Osteoblast (primary cell): ENCODE measurements at places on chromosomes 2 and 18. TPM values are rescaled to one million over a fixed set of nuclear protein-coding genes. Genes with fewer than 3 reads are reported as not detected.

Gene C18orf32
- 16.5 and 16.6 TPM in 2 replicates for total RNA-seq

GRCh38 chr2:237260039-237260620 lies 153.8 kb downstream of the COL6A3 start:
- DNase-seq, result no peak

- peak; percentile 98 for DNase-seq
Observed at GRCh38 chr2:121649149-121649595, at the start of gene CLASP1. Gene CLASP1 (minus strand): TSS chr2:121649462. CDS start chr2:121605895, 43,567 bp downstream.

DNA sequence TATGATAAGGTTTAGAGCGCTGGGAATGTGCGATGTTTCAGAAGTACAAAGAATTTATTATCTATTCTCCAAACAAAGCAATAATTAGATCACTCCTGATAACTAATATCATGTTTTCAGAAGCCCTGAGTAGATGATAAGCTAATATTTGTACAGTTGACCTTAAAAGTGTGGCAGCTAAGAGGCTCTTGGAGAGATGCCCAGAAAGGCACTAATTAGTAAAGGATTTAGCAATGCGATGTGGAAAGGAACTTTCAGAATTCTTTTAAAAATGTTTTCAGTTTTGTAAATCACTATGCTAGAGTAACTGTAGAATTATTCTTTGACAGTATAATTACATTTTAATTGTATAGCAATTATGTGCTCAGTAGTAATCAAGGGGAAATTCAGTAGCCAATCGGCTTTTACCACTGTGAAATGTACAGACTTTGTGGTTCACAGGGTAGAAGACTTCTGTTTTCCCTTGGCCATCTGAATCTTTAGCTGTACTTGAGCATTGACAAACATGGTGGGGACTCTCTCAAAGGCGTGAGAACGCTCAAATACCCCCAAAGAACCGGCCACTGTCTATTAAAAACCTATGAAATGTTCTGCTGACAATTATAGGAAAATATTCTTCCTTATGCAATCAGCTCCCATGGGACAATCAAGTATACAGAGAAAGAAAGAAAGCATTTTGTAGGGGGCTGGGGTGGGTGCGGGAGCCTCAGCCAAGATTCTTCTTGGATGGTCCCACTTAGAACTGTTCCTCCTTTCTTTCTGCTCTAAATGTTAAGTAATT lies 262.8 kb upstream of the AGAP1 start:
- DNase-seq, result peak; percentile 75

DNA sequence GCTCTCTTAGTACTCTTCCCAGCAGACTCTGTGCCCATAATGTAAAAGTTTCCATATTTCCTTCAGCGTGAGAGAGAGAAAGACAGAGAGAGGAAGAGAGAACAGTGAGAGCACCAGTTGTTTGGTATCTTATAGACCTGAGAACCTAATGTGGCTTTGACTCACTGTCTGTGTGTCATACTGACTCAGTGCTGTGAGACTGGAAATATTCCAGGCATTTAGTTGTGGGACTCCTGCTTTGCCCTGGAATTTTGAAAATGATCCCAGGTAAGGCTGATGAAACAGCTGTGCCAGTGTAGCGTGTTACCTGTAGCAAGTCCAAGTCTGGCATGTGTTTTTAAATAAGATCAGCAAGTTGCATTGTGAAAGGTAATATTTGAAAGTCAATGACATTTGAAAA lies 87.9 kb upstream of the KCNH7 start:
- DNase-seq, result no peak

GRCh38 chr18:58862851-58863538 lies 1.7 kb upstream of the ZNF532 start:
- DNase-seq, result peak; percentile 91

Gene PIGN
- total RNA-seq, result 40.1 and 44.2 TPM in 2 replicates

DNA sequence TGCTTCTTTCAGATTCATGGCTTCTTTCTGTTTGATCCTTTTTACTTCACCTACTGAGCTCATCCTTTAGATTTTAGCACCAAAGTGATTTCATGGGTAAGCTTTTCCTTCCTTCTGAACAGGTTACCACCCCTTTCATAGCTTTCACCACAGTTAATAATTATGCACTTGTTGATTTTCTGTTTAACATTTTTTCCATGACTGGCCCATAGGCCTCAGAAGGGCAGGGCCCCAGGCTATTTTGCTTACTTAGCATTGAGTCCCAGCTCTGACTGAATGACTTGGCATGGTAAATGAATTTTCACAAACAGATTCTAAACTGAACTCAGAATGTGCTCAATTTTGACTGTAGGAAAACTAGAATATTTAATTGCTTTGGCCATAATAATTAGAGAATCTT lies 177.0 kb downstream of the GCA start:
- no peak for DNase-seq

DNA sequence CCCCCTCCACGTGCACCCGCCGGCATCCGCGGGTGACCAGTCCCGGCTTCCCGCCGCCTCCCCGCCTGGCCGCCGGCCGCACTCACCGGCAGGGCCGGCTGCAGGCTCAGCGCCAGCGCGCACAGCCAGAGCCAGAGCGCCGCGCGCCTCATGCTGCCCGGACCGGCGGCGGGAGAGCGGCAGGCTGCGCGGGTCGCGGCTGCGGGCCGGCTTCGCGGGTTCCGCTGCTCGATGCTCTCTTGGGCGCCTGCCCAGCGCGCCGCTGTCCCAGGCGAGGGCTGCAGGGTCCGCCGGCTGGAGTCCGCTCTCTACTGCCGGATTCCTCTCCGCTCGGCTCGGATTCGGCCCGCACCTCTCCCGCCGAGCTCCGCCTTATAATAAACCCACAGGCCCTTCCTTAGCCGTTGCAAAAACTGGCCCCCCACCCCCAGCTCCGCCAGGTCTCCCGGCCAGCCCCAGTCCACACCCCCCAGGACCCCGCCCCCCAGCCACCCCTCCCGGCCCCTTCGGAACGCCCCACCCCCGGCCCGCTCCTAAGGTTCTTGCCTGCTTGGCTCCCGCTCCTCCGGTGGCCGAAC lies at the start of gene SDC1:
SDC1 (minus strand) TSS at position 415 of the 578 bp plus-strand sequence; CDS start at position 152, 263 bp downstream.
- DNase-seq, result peak; percentile 94

DNA sequence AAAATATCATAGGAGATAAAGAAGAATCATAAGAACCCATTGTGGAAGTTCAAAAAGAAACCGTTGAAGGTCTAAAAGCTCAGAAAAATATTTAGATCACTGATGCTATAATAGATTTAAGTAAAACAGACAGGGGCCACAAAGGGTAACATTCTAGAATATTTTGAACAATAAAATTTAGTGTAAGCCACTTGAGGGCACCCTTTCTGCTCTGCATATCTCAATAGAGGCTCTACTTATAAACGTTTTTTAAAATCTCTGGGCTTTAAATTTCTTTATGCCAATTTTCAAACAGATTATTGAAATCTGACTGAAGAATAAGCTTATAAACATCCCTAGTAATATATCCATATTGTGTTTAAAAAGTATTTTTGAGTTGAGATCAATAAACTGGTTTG lies 57.6 kb upstream of the IL1RL1 start:
- no peak for DNase-seq

GRCh38 chr2:62215306-62216064 lies 19.6 kb downstream of the B3GNT2 start:
- no peak for DNase-seq

Gene CPO
- not detected in 2 replicates for total RNA-seq

DNA sequence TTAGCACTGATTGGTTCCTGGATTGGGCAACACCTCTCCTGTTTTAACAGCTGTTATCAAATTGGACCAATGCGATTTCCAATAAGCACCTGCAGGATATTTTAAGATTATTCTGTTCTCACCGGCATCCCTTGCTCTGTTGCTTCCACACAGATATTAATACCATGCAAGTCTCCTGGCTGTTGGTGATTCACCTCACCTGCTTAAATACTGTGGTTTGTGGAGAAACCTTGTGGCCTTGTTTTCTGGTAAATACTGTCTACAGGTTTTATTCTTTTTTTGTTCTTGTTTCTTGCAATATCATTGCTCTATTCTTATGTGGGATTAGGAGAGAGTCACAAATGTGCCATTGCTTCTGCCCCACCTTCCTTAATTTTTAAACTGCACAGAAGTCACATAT lies 448.1 kb upstream of the NXPH2 start:
- no peak for DNase-seq

DNA sequence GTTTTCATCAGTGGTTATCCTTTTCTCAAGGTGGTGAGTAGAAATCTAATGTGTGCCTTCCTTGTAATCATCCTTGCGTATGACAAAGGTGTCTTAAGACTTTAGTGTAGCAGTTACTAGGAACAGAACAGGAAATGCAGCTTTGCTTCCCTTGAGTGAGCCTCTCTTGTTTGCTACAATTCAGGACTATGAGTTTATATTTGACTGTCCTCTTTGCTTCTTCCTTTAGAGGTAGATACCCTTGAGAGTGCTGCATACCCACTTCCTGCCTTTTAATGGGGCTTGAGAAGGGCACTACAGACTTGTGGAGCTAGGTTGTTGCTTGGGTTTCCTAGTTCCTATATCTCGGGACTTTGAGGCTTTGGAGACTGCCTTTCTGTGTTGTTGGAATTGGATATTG lies 3.8 kb downstream of the KCNJ13 start:
- DNase-seq, result no peak

DNA sequence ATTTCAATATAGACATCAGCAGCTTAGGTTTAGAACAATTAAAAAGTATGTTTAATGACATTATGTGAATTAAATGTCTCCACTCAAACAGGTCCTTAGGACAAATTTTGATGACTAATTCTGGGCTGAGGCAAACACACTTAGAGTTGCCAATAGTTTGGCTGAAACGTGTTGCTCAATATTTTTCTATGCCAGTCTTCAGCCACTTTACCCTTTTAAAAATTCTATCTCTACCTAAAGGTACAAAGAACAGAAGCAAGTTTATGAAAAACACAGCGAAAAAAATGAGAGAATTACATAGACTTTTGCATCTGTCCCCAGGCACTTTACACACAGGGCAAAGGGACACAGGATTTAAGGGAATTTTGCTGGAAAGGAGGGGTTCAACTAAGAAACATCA lies 4.5 kb downstream of the IDH1 start:
- no peak for DNase-seq

Gene TNP1
- not detected in 2 replicates for total RNA-seq

DNA sequence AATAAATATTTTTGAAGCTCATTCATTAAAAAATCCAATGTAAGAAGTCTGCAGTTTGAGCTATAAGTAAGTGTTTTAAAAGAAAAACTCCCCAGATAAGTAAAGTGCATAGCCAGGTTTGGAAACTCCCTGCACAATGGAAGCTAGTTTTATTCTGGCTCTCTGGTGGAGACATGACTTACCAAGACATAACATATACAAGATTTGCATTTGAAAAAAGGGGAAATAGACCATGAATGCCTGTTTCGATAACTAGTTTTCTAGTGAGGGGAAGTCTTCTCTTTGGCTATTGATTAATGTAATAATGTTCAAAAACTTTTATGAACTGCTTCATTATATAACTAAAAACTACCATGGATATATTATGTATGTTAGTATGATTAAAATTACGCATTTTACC lies 435.2 kb downstream of the ARHGAP15 start:
- DNase-seq, result no peak

DNA sequence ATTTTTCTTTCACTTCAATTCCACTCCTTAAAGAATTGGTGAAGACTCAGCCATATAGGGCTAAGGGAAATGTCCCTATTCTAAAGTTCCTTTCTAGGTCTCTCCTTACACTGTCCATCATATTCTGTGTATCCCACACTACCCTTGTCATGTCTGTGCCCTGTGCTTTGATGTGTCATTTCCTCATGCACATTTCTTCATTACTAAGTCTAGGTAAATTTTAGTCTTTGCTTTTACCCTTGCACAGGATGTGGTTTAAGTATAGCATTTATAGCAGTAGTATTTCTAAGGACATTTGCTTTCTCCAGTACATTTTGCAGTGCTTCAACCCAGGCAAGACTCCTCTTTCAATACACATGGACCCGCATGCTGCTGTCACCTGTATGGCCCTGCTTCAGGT lies 221.5 kb upstream of the ACVR2A start:
- DNase-seq, result no peak

- no peak for DNase-seq
Observed at GRCh38 chr2:61670591-61671501, 132.7 kb upstream of the XPO1 start.

GRCh38 chr2:46431481-46432235 lies 47.7 kb upstream of the TMEM247 start:
- DNase-seq, result no peak

Gene PMS1
- 29.3 and 30.6 TPM in 2 replicates for total RNA-seq

Gene TTC21B
- total RNA-seq, result 25.7 and 29.8 TPM in 2 replicates

DNA sequence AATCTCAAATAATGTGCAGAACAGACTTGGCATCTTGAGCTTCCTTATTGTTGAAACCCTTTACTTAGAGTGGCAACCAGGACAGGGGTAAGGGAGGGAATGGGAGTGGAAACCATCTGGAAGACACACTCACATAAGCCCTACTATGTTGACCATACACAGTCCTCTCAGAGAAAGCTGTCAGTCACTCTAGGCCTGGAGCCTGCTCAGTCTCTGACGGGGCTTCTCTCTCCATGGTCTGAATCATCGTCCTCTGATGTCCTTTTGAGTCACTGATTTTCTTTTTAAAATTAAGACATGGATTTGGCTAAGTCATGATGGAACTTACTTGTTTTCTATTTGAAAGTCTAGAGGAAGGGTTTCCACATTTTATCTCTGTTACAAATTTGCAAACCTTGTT lies 74.0 kb downstream of the MYO1B start:
- no peak for DNase-seq

Gene SOCS6
- 33.6 and 38.7 TPM in 2 replicates for total RNA-seq

DNA sequence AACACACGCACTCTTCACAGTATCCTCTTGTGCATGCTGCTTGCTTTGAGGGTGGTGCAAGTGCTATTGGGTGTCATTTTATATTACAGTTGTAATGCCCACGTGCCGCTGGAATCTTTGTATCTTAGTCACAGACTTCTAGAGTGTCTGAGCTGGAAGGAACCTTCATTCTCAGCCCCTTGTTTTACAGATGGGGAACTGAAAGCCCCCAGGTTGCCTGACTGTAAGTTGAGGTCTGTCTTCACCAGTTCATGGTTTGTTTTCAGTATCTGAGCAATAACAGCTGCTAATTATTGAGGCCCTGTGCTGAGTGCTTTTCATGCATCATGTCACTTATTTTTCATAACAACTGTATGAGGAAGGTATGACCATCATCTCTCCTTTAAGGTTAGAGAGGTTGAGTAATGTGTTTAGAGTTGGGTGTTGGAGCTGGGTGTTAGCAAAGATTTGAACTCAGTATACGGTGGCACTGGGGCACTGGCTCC lies 77.0 kb downstream of the PRKCE start:
- no peak for DNase-seq

DNA sequence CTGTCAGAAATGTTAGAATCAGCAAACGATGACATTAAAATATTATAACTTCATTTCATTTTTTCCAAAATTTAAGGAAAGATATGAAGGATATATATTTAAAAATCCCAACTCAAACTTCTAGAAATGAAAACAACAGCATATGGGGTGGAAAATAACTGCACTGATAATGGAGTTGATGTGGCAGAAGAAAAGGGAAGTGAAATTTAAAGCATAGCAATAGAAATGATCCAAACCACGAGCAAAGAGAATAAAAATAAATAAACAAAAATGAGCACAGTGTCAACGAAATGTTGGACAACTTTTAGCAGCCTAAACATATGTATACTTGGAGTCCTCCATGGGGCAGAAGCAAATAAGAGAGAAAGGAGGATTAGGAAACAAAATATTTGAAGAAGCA lies 280.2 kb downstream of the KCNJ3 start:
- no peak for DNase-seq

Gene EVA1A
- total RNA-seq, result 70.9 and 74.8 TPM in 2 replicates
